Natural killer cell (primary cell): ENCODE measurements at places on chromosomes 2 and 18. TPM values are rescaled to one million over a fixed set of nuclear protein-coding genes. Genes with fewer than 3 reads are reported as not detected.

Gene OR6B2
- total RNA-seq, result not detected

Gene SLC16A14
- total RNA-seq, result 0.10 TPM

Gene DOK6
- not detected for total RNA-seq

Gene KRCC1
- 17.0 TPM for total RNA-seq

Gene CABLES1
- 1.3 TPM for total RNA-seq

Gene LPIN2
- 32.9 TPM for total RNA-seq

Gene LAMA3
- not detected for total RNA-seq

Gene EGR4
- total RNA-seq, result 2.6 TPM

Gene TUBA3E
- not detected for total RNA-seq

GRCh38 chr18:31274931-31275330, 43.0 kb upstream of the DSG1 start:
- H3K36me3 ChIP-seq, result no peaks in the 10 kb centered on the region
- H3K4me1 ChIP-seq, result no peaks in the 10 kb centered on the region
- DNase-seq, result no peak
- no peak overlapping the region for H3K27ac ChIP-seq

GRCh38 chr18:8754995-8755960, 49.9 kb downstream of the MTCL1 start:
- no peak overlapping the region for H3K27ac ChIP-seq
- no peaks in the 10 kb centered on the region for H3K36me3 ChIP-seq
- DNase-seq, result no peak

GRCh38 chr2:48454504-48454903, 75.5 kb upstream of the STON1 start:
- H3K4me3 ChIP-seq, result no peak overlapping the region
- DNase-seq, result no peak
- H3K27ac ChIP-seq, result no peak overlapping the region
- H3K27me3 ChIP-seq, result no peaks in the 10 kb centered on the region

- no peak for DNase-seq
- no peaks in the 10 kb centered on the region for H3K27me3 ChIP-seq
- H3K4me3 ChIP-seq, result no peak overlapping the region
- no peaks in the 10 kb centered on the region for H3K36me3 ChIP-seq
These were observed 438.6 kb upstream of the HNMT start for GRCh38 chr2:137525641-137526190.

DNA sequence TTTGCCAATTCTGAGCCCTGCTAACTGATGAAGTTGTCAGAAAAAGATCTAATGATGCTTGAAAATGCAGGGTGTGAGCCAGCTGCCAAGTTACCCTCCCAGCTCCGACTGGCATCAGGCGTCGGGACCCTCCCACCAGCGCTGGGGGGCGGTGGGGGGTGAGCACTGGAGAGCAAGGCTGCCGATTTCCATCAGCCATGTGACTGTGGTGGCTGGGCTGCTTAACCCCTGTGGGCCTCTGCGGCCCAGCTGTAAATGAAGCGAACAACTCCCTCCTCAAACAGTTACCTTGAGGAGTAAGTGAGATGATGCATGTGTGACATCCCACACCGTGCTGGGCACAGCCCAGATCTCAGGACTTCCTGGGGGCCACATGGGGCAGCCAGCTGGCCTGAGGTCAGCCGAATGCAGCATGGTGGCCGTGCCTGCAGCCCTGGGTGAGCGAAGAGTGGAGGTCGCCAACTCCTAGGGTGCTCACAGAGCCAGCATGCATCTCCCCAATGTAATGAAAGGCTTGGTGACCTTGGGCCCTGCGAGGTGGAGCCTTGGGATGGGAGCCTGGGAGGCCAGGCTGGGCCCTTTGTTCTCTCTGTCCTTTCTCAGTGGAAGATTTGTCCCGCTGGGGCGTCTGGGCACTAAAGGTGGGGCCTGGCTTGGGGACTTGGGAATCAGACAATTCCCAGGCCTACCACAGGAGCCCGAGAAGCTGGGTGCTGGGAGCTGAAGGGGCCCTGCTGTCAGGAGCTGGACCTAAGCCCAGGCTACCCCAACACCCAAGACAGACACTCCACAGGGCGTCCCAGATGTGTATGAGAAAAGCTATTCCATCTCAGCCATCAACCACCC, 25.1 kb downstream of the CIB4 start:
- H3K27ac ChIP-seq, result no peak overlapping the region
- DNase-seq, result no peak
- no peak overlapping the region for H3K4me3 ChIP-seq
- no peaks in the 10 kb centered on the region for H3K36me3 ChIP-seq

- H3K27ac ChIP-seq, result no peak overlapping the region
- no peaks in the 10 kb centered on the region for H3K4me1 ChIP-seq
- no peak overlapping the region for H3K4me3 ChIP-seq
- no peak for DNase-seq
- no peaks in the 10 kb centered on the region for H3K27me3 ChIP-seq
- no peaks in the 10 kb centered on the region for H3K36me3 ChIP-seq
These were observed 95.2 kb downstream of the NAB1 start for GRCh38 chr2:190744041-190744440.

DNA sequence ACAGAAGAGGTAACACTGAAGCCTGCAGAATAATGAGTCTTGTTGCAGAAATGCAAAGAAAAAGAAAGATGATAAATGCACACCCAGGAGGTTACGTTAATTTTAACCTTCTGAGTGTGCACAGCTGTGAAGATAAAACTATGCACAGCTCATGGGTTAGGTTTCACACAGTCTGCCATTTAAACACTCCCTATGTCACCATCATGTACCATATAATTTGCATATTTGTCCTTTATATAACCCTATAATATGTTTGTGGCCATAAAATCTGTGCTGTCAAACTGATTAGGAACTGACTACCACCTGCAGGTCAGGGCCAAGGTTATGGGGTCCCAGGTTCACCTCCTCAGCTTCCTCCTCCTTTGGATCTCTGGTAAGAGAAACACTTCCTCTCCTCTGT, 205.5 kb downstream of the RPIA start:
- DNase-seq, result no peak
- no peaks in the 10 kb centered on the region for H3K4me1 ChIP-seq
- H3K27me3 ChIP-seq, result no peaks in the 10 kb centered on the region

DNA sequence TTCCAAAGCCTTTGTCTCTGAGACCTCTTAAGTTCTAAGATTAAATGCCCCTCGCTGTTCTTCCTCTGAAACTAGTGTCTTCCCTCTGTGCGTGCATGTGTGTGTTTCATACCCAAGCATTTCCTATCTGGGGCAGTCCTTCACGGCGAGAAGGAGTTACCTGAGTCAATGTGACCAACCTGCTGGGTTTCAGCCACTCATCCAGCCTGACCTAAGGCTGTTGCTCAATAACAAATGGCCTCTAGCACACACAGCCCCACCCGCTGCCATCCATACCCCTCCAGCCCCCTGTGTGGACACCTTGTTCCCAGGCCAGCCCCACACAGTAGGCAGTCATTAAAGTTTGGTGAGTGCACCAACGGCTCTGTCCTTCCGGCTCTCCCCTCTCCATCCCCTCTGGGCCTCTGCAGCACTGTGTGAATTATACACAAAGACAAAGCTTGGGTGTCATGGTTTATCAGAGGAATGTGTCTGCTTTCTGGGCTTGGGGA, 53.8 kb upstream of the FOSL2 start:
- peaks cover 28% of the 10 kb centered on the region for H3K4me1 ChIP-seq
- H3K36me3 ChIP-seq, result no peaks in the 10 kb centered on the region
- no peak overlapping the region for H3K27ac ChIP-seq
- no peak overlapping the region for H3K4me3 ChIP-seq
- DNase-seq, result no peak
- no peaks in the 10 kb centered on the region for H3K27me3 ChIP-seq

GRCh38 chr18:46109386-46109785, 5.2 kb downstream of the HAUS1 start:
- no peak for DNase-seq
- H3K27me3 ChIP-seq, result no peaks in the 10 kb centered on the region
- no peak overlapping the region for H3K4me3 ChIP-seq
- H3K27ac ChIP-seq, result no peak overlapping the region
- H3K36me3 ChIP-seq, result peaks cover 8% of the 10 kb centered on the region

GRCh38 chr18:76205906-76206305, 289.1 kb downstream of the ZNF516 start:
- H3K4me3 ChIP-seq, result no peak overlapping the region
- DNase-seq, result no peak
- H3K27me3 ChIP-seq, result no peaks in the 10 kb centered on the region
- H3K27ac ChIP-seq, result no peak overlapping the region
- H3K36me3 ChIP-seq, result no peaks in the 10 kb centered on the region
- H3K4me1 ChIP-seq, result no peaks in the 10 kb centered on the region

DNA sequence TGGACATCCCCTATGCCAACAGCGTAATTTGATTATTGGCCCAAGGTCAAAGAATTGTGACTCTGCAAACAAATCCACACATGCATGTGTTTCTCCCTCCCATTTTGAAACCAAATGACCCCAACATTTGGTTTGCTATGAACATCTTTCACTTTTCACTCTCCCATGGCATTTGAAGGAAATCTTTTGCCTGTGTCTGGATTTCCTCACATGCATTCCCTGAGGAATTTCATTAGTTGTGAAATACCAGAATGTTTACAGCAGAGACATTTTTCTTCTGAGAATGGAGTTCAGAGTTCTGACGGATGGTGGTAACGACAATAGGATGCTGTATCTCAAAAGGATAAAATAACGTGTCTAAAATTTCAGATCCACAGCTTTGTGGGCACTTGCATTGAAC, 60.3 kb upstream of the LMAN1 start:
- H3K27ac ChIP-seq, result no peak overlapping the region
- DNase-seq, result no peak
- H3K4me3 ChIP-seq, result no peak overlapping the region
- H3K27me3 ChIP-seq, result no peaks in the 10 kb centered on the region

- H3K36me3 ChIP-seq, result no peaks in the 10 kb centered on the region
- no peaks in the 10 kb centered on the region for H3K4me1 ChIP-seq
- DNase-seq, result no peak
- H3K27me3 ChIP-seq, result no peaks in the 10 kb centered on the region
- H3K27ac ChIP-seq, result no peak overlapping the region
- no peak overlapping the region for H3K4me3 ChIP-seq
These were observed 1455.5 kb upstream of the ZEB2 start for GRCh38 chr2:145975406-145975805.

- no peak overlapping the region for H3K4me3 ChIP-seq
- peaks cover 48% of the 10 kb centered on the region for H3K4me1 ChIP-seq
- H3K36me3 ChIP-seq, result no peaks in the 10 kb centered on the region
- no peak for DNase-seq
- no peaks in the 10 kb centered on the region for H3K27me3 ChIP-seq
These were observed 2.5 kb upstream of the NMUR1 start for GRCh38 chr2:231532756-231533035.

DNA sequence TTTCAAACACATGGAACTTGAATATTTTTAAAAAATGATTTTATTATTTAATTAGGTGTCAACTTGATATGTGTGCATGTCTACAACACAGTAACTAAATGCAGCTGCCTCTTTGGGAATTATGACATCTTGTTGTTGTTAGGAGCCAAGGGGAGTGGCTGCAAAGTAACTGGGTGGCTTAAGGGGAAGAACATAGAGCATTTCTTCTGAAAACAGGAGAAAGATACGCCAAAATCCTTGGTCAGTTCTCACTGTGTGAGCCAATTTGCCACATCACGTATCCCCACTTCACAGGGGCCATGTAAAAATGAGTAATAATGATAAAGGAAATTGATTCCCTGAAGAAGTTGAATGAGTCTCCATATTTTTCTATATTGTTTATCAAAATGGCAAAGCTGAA, 309.8 kb upstream of the COL3A1 start:
- no peak overlapping the region for H3K27ac ChIP-seq
- no peaks in the 10 kb centered on the region for H3K4me1 ChIP-seq
- DNase-seq, result no peak
- H3K27me3 ChIP-seq, result no peaks in the 10 kb centered on the region
- H3K4me3 ChIP-seq, result no peak overlapping the region
- H3K36me3 ChIP-seq, result no peaks in the 10 kb centered on the region

GRCh38 chr18:10460414-10461018, 6.1 kb downstream of the APCDD1 start:
- H3K4me1 ChIP-seq, result no peaks in the 10 kb centered on the region
- H3K4me3 ChIP-seq, result no peak overlapping the region
- DNase-seq, result no peak
- H3K27ac ChIP-seq, result no peak overlapping the region
- peaks cover 12% of the 10 kb centered on the region for H3K27me3 ChIP-seq
- no peaks in the 10 kb centered on the region for H3K36me3 ChIP-seq

GRCh38 chr18:36516726-36517125, 219.2 kb downstream of the FHOD3 start:
- no peaks in the 10 kb centered on the region for H3K27me3 ChIP-seq
- no peaks in the 10 kb centered on the region for H3K36me3 ChIP-seq
- no peak for DNase-seq
- H3K4me1 ChIP-seq, result no peaks in the 10 kb centered on the region
- no peak overlapping the region for H3K27ac ChIP-seq

DNA sequence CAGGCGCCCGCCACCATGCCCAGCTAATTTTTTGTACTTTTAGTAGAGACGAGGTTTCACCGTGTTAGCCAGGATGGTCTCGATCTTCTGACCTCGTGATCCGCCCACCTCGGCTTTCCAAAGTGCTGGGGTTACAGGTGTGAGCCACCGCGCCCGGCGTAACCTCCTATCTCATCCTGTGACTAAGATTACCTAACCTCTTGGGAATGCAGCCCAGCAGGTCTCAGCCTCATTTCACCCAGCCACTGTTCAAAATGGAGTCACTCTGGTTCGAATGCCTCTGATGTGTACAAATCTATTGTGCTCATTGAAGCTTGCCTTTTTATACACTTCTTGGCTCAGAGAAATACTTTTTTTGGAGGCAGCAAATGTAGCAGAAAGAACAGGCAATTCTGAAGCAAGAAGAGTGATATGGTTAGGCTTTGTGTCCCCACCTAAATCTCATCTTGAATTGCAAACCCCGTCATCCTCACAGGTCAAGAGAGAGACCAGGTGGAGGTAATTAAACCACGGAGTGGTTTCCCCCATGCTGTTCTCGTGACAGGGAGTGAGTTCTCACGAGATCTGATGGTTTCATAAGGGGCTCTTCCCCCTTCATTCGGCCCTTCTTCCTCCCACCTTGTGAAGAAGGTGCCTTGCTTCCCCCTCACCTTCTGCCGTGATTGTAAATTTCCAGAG, 60.6 kb downstream of the SLC4A3 start:
- H3K36me3 ChIP-seq, result no peaks in the 10 kb centered on the region
- DNase-seq, result no peak
- no peaks in the 10 kb centered on the region for H3K27me3 ChIP-seq
- no peak overlapping the region for H3K27ac ChIP-seq
- H3K4me3 ChIP-seq, result no peak overlapping the region

DNA sequence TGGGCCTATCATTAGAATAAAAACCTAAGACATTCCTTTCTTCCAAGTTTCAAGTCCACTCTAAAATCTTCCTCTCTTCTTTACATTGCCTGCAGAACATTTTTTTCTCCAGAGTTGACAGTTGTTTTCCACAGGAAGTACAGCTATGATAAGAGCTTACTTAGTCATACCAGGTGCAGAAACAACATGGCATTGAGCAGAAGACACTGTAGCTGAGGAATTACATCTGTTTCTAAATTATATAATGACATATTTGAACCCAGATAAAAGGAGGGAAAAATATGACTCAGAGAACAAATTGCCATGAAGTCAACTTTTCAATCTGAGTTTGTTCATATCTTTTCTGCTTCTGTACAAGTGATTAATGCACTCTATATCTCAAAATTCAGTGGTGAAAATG, 30.2 kb downstream of the CMPK2 start:
- H3K4me1 ChIP-seq, result no peaks in the 10 kb centered on the region
- no peaks in the 10 kb centered on the region for H3K27me3 ChIP-seq
- H3K36me3 ChIP-seq, result no peaks in the 10 kb centered on the region
- no peak overlapping the region for H3K27ac ChIP-seq
